ENCODE measurements at places on chromosomes 1 and 21.

GRCh38 chr1:223338811-223339746 lies 24.9 kb downstream of the SUSD4 start:
- no peak for DNase-seq

DNA sequence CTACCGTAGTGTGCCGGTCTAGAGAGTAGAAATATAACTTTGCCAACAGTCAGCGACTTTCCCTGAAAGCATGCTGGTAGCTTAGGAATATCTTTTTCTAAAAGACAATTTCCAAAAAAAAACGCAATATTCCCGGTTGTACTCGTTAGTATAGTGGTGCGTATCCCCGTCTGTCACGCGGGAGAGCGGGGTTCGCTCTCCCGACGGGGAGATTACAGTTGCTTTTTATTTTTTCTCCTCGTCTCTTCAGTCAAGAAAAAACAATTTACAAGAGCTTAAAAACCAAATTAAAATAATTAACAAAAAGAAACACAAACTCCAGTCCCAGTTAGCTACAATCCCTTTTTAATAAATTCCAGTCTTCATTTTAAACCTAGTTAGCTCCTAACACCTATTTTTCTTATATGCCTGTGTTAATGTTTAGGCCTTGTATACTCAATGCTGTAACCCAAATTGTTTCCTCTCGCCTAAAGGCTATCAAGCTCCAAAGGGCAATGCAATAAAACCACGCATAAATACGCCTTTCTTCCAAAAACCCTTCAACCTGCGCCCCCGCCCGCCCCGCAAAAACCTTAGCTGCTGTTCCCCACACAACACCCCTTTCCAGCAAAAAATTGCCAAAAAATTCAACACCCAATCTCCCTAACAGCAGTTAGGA lies 7.8 kb downstream of the HSPA6 start:
- DNase-seq, result no peak

GRCh38 chr1:169731446-169731845 lies 2.4 kb downstream of the SELE start:
- no peak for DNase-seq

- DNase-seq, result no peak
Observed at GRCh38 chr1:85048296-85049064, at the start of gene MCOLN3. Gene MCOLN3 (minus strand): TSS chr1:85048500. CDS start chr1:85045360, 3,140 bp downstream.

GRCh38 chr1:19351873-19352272 lies 39.7 kb downstream of the SLC66A1 start:
- DNase-seq, result no peak

- DNase-seq, result no peak
Observed at GRCh38 chr1:116873680-116874271, 35.9 kb upstream of the PTGFRN start.

- DNase-seq, result no peak
Observed at GRCh38 chr1:43418858-43419257, 29.2 kb downstream of the SZT2 start.

Measured in Kasumi-1 (cell line).